ENCODE measurements at places on chromosomes 7 and 10.

DNA sequence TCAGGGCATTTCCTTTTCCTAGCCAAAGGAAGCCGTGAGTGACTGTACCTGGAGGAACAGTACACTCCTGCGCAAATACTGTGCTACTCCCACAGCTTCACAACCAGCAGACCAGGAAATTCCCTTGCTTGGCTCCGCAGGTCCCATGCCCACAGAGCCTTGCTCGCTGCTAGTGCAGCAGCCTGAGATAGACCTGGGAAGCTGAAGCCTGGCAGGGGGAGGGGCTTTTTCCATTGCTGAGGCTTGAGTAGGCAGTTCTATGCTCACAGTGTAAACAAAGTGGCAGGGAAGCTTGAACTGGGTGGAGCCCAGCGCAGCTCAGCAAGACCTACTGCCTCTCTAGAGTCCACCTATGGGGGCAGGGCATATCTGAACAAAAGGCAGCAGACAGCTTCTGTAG lies 291.2 kb downstream of the HGF start:
- no peak for DNase-seq

DNA sequence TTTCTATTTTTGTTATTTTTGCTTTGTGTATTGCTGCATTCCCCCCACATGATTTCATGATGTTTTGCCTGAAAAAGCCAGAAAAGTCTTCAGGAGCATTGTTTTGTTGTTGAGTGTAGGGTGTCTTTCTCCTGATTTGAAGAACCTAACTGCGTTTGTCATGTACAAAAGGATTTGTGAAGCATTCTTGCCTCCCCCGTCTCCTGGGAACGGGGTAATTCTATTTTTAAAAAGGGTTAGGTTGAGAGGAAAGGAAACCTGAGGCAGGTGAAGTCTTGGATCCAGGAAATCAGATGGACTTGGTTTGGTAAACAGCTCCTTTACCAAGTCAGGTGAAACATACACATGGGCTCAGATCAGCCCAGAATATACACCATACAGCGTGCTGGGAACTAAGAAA lies 26.0 kb upstream of the BTBD16 start:
- no peak for DNase-seq

DNA sequence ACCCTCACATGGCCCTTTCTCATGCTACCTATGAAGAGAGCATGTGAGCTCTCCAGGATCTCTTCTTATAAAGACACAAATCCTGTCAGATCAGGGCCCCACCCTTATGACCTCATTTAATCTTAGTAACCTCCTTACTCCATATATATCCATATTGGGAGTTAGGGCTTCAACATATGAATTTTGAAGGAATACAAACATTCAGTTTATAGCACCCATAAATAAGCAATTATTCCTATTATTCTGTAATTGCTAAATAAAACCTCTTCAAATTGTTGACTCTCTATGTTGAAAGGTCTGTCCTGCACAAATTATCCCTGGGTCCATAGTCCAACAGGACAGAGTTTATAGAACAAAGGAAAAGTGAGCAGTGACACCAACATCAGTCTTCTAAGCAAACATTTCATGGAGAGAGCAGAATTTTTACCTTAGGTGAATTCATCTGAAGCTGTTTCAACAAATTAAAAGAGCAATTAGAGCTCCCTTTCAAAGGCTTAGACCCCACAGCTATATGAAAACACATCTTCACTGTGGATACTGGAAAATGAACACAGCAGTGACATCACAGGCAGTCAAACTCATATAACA lies 12.2 kb downstream of the DOCK4 start:
- DNase-seq = no peak

DNA sequence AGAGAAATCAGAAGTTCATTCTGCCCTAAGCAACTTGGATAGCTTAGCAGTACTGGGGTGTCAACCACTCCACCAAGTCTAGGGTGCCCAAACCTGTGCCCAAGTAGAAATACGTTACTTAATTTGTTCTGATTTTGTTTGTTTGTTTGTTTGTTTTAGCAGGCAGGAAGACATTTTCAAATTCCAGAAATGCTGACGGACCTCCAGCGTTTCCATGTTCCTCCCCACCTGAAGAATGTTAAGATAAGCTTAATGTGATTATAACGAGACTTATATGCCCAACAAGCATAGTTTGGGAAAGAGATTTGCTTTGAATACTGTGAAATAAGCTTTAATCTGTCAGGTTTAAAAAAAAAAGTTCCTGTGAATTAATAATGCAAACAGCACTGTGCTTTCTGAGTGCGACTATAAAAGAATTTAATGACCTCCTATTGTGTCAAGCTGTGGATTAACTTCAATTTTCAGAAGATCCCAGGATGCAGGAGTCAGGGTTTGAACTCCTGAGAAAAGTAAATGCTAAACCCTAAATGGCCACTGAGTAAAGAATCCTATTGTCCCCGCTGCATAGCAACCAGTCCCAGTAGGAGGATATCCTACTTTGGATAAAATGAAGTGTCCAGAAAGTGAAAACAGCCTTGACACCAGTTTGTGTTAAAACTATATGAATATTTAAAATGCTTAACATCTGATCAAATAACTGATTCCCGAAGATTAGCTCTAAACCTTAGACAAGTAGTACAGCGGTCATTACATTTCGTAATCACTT lies 56.5 kb downstream of the LYZL1 start:
- DNase-seq = no peak

DNA sequence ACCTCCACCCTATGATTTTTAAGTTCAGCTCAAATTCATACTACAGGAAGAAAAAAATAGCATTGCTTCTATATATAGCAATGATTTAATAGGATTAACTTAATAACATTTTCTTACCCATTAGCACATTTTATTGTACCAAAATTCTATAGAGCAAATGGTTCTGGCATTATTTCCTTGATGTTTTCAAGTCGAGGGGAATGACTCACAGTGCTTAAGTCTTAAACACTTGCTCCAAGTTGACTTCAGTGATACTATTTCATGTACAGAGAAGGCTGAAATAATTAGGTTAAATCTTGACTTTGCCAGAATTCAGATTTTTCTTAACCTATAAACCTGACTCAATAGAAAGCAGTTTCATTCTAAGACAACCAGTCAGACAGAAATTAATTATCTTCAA lies 1133.8 kb downstream of the SORCS3 start:
- DNase-seq = no peak
